ENCODE measurements at places on chromosomes 16 and 17.
A peak's percentile ranks its signal among the peaks of the same experiment; 100 is the strongest.

- no peak for DNase-seq
Measured at GRCh38 chr17:64067657-64068056, 47.2 kb upstream of the ICAM2 start.

DNA sequence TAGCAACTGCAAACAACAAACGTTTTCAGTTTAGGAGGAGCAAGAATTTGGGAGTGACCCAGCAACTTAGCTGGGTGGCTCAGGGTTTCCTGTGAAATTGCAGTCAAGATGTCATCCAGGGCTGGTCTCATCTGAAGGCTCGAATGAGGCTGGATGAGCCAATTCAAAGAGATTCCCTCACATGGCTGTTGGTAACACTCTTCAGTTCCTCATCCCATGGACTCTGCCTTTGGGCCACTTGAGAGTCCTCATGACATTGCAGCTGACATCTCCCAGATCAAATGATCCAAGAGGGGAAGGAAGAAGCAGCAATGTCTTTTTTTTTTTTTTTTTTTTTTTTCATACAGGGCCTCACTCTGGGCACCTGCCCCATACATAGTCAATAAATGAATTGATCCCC is 26.3 kb downstream of the UBALD1 start:
- DNase-seq, result no peak

DNA sequence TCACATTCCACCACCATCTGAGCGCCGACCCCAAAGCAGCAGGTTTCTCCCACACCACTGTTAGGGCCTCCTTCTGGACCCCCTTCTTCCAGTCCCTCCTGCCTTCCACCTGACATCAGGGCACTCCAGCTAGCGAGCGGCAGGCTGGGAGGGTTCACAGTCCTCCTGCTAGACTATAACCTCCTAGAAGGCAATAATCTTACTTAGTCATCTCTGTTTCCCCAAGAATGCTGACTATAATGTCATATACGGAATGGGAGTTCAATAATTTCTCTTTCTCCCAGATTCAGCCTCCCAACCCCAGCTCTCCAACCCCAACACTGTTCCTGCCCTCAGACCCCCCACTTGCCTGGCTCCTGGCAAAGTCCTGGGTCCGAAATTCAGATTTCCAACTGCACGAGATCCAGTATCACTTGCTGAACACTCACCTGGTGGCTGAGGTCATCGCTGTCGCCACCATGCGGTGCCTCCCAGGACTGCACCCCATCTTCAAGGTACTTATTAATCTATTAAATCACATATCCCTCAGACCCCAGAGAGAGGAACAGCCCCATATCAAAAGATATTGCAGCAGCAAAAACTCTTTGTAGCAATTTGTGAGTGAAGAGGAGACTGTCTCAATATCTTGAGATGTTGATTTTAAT is 5.6 kb downstream of the ALOX12 start:
- no peak for DNase-seq

- DNase-seq, result no peak
Measured at GRCh38 chr16:54325616-54326265, 39.2 kb upstream of the IRX3 start.

DNA sequence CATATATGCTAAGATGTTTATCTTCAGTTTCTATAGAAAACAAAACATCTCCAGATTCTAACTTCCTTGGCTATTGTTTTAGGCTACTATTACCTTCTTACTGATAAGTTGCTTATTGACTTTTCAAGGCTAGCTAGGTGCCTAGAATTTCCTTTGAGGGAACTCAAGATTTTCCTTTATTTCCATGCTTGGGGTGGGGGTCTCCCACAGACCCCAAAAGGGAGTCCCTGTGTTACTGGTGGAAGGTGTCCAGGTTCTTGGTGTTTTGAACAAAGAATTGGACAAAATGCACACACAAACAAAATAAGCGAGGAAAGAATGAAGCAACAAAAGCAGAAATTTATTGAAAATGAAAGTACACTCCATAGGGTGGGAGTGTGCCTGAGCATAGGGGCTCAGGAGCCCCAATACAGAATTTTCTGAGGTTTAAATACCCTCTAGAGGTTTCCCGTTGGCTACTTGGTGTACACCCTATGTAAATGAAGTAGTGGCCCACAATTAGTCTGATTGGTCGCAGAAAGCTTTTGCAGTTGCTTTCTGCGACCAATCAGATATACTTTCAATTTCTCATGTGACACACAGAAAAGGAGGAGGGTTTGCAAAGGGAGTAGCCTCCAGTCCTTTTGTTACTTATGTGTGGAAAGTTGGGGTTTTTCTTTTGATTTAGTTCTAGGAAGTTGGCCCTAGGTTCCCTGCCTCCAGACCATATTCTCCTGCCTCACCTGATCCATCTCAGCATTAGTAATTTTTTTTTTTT is 67.5 kb downstream of the MARF1 start:
- DNase-seq, result no peak

GRCh38 chr17:40956401-40957254 is 10.1 kb downstream of the KRT39 start:
- no peak for DNase-seq

DNA sequence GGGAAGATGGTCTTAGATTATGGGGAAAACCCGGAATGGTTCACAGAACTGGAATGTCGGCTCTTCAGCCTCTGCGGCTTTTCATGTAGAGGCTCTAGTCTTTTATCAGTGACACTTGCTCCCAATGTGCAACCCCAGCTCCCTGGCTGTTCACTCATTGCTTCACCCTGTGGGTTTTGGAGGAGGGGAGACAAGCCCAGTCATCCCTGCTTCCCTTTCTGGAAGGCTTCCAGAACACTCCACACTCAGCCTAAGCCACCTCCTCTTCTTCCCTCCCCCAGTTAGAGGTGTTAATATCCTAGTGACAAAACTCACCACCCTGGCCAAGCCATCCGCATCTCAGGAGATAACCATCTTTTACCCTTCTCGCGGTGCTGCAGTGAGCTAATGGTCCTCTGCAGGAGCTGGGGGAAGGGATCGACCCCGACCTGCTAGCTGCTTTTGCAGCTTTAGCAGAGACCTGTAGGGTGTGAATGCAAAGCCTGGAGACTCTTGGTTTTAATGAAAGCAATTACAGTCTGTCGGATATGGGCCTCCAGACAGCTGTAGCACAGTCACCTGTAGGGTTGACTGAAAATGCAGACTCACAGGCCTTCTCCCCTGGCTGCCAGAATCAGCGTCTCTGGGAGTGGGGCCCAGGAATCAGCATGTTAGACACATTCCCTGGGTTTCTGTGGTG is 24.3 kb upstream of the LASP1NB start:
- peak; percentile 76 for DNase-seq

GRCh38 chr16:55508941-55509931 is at the start of gene LPCAT2:
Gene LPCAT2, plus strand, starts transcription at chr16:55509072. Its CDS starts 110 bp downstream, at chr16:55509182.
- DNase-seq, result peak; percentile 73

DNA sequence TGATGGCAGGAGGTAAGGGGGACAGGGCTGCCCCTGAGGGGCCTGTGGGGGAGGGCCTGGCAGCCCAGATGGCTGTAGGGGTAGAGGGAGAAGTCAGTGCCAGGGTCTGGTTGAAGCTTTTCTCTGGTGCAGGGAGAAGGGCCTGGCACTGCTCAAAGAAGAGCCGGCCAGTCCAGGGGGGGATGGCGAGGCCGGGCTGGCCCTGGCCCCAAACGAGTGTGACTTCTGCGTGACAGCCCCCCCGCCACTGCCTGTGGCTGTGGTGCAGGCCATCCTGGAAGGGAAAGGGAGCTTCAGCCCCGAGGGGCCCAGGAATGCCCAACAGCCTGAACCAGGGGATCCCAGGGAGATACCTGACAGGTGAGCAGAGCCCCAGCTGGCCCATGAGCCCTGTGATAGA is 2.8 kb upstream of the NOL3 start:
- no peak for DNase-seq

DNA sequence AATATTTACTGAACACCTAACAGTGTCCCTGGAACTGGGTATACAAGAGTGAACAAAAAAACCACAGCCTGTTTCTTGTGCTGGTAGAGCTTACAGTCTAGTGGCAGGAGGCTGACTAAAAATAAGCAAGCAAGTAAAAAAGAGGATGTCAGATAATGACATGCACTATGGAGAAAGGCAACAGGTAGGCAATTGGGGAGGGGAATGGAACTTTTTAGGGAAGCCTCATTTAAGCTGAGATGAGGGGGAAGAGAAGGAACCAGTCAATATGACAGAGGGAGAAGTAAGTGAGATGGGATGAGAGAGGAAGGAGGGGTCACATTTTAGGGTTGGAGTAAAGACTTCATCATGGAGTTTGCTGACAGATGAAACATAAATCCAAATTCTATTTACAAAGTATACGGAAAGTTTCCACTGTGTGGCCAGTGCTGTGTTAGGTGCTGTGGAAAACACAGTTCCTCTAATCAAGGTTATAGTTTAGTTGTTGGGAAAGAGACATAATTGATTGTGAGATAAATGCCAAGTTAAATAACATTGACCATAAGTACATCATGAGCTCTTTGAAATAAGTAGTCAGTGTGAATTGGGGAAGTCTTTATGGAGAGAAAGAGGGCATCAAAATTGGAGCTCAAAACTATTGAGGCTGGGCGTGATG is 251.4 kb downstream of the FTO start:
- no peak for DNase-seq

GRCh38 chr16:85610446-85611193 is 2.5 kb upstream of the GSE1 start:
- DNase-seq, result peak; percentile 83

- DNase-seq, result no peak
Measured at GRCh38 chr16:84554627-84555328, 50.3 kb upstream of the MEAK7 start.

DNA sequence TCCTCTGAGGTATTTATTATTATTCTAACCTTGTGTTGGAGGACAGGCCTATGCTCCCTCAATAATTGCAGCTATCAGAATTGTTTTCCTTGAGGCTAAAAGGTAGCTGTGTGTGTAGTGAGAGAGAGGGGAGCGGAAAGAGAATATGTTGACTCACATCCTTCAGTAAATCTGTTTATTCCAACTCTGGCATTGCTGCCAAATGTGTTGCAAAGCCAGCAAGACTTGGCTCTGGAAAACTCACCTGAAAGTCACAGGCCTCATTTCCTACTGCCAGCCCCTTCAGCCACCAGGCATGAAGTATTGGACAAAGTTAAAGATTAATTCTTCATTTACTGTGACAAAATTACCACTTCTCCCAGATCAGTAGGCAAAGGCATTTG is 9.6 kb downstream of the CA10 start:
- DNase-seq, result no peak

DNA sequence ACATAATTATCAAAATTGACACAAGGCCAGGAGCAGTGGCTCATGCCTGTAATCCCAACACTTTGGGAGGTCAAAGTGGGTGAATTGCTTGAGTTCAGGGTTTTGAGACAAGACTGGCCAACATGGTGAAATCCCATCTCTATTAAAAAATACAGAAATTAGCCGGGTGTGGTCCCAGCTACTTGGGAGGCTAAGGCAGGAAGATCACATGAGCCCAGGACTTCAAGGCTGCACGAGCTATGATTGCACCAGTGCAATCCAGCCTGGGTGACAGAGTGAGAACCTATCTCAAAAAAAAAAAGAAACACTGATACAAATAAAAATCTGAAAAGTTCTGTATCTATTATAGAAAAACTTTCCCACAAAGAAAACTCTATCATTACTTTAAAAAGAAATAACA is 15.5 kb downstream of the MYH10 start:
- no peak for DNase-seq

GRCh38 chr16:81745704-81746558 is 33.2 kb upstream of the PLCG2 start:
- DNase-seq, result peak; percentile 27

- no peak for DNase-seq
Measured at GRCh38 chr17:69588316-69588715, 173.8 kb downstream of the MAP2K6 start.

DNA sequence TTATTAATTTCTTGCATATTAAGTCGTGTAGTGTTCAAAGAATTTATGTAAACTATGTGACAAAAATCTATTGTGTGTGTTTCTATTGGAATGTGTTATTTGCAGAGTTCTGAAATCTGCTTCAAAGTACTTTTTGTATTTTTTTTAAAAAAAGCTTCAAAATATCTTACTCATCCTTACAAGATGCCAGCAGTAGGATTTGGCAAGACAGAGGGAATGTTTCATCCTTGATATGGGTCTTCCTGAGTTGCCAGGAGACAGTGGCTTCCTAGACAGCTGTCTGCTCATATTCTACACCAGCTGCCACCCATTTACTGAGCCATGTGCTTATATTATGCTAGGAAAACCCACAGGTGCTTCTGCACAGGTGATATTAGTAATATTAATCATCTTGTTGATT is 36.4 kb downstream of the EFCAB5 start:
- DNase-seq, result no peak

- DNase-seq, result no peak
Measured at GRCh38 chr16:68617734-68618133, 27.4 kb upstream of the CDH3 start.

DNA sequence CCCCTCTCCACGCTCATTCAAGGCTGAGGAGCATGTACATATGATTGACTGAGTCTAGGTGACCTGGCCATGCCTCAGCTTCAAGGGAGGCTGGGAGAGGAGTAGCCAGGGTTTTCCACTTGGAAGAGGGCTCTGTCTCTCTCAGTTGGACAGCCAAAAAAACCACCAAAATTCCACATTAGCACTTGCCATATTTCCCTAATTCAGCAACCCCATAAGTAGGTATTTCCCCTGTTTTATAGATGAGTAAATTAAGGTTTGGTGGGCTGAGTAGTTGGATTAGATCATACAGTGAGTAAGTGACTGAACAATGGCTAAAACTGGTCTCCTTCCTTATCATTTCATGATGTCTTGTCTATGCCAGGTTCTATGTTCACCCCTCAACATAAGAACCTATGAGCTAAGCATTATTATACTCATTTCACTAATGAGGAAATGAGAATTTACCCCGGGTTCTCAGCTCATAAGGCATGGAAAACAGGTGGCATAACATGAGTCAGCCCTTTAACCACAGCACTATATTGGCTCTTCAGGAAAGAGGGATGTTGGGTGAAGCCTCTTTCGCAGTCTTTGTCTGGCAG is 68.0 kb upstream of the GAS7 start:
- DNase-seq, result no peak

- no peak for DNase-seq
Measured at GRCh38 chr17:60422162-60422665, at the start of gene CHCT1. Gene CHCT1, plus strand, starts transcription at chr17:60422489. Its CDS starts 104 bp downstream, at chr17:60422593.

- DNase-seq, result no peak
Measured at GRCh38 chr17:48127371-48128051, 19.9 kb downstream of the SNX11 start.

DNA sequence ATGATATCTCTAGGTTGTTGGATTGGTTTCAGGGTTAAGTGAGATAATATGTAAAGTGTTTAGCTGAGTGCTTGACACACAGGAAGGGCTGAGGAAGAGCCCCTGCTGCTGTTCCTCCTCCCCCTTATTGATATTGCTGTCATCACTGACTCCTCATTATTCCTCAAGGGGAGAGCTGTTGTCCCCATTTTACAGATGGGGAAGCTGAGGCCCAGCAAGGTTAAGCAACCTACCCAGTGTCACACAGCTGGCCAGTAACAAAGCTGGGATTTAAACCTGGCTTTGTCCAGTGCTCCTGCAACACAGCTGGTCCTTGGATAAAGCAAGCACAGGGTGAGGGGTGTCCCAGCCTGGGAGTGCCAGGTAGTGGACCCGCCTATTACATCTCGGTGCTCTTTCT is 9.8 kb downstream of the WSCD1 start:
- DNase-seq, result no peak

GRCh38 chr16:51922476-51922875 is 624.5 kb downstream of the TOX3 start:
- no peak for DNase-seq

GRCh38 chr17:46195939-46196716 is 2.9 kb upstream of the KANSL1 start:
- no peak for DNase-seq

All from gastrocnemius medialis (tissue), 4 donors.